NK-92 treated with Interleukin-12 subunit alpha and Interleukin-12 subunit beta, amount 100 ng/mL, for 24 hours (cell line): ENCODE measurements at places on chromosomes 12 and 14.

- no peak for DNase-seq
These were observed 6.1 kb upstream of the MTA1 start for GRCh38 chr14:105413544-105413886.

DNA sequence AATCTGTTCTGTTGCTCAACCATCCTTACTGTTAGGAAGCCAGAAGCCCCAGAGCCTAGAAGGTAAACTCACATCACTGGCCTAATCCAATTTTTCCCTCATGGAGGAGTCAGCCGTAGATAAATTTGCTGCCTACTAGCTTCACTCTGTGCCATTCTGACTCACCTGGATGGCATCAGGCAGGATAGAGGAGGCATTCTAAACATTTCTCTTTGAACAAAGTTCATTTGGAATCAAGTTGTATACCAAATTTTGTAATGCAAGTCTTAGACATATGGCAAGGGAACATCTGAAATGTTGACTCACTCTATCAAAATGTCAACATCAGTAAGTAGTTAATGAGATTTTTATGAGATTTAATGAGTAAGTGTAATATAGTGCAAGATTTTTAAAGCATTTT, 13.6 kb upstream of the TBC1D30 start:
- DNase-seq: no peak

DNA sequence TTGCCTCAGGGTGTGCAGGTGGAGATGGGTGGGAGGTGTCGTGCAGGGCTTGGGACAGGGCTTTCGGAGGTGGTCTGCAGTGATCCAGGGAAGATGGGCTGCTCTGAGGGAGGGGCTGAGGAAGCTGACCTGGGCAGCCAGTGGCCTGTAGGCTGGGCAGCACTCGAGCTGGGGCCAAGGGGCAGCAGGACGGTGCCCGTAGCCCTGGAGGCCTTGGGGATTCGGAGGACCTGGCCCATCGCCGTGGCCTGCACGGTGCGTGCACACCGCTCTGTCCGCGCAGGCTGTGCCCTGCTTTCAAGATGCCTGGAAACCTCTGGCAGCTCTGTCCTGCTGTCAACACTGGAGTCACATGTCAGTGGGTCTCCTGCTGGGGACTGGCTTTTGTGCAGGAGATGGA, 9.1 kb downstream of the PACS2 start:
- no peak for DNase-seq

DNA sequence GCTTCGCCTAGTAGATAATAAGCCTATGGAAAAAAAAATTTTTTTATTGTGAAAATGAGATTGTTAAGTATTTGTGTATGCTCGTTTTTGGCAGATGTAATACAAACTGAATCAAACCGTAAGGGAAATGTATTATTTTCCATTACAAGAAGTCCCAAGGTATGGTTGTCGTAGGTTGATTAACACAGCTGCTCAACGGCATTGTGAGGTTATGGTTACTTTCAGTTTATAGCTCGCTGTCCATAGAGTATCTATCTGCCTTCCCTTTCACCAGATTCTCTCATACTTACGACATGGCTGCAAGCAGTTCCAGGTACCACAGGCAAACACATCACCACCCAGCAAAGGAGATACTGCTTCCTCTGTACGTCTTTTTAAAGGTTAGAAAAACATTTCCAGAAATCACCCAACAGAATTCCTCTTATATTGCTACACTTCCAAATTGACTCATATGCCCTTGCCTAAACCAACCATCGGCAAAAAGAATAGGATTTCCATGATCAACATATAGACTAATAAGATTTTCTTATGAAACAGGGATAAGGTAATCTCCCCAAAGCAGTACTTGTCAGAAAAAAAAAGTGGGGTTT, 338.6 kb downstream of the SYT1 start:
- no peak for DNase-seq

DNA sequence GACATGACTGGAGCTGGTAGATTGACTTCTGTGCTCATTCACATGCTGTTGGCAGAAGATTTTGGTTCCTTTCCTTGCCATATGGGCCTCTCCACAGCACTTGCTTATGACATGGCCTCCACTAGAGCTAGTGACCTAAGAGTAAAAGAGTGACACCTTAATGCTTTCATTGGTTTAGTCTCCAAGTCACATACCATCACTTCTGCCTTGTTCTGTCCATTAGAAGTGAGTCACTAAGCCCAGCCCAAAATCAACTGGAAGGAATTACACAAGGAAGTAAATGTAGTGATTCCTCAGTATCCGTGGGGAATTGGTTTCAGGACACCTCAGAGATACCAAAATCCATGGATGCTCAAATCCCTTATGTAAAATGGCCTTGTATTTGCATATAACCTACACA, 81.3 kb downstream of the PPHLN1 start:
- DNase-seq: no peak

GRCh38 chr12:92133171-92133570, 12.5 kb downstream of the BTG1 start:
- no peak for DNase-seq

DNA sequence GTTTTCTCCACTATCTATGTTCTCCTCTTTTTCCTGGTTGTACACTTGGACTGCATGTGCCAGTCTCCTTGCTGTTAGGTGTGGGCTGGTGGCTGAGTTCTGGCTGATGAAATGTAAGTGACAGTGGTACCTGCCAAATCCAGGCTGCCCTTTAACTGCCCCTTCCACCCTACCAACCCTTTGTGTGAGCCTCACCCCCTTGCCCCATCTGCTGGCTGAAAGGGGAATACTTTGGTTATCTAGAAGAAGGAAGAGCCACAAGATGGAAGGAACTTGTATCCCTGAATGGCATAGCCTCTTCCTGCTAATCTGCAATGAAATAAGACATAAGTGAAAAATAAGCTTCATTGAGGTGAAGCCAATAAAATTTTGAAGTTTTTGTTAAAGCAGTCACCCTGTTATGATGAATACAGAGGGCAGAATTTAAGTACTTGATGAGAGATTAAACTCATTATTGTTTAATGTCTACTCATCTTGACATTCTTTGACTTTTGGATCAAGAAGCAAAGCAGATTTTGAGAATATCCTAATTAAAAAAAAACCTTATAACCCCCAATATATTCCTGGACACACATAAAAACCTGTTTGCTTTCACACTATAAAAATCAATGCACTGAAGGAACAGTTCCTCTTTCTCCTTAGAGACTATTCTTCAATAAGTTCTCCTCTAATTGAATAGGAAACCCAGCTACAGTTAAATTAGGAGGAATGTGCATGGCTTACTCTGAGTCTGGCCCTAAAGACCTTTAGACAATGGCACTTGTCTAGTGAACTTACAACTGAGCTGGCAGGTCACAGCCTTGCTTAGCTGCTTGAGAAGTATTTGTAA, 262.6 kb upstream of the BTG1 start:
- peak; percentile 36 for DNase-seq

DNA sequence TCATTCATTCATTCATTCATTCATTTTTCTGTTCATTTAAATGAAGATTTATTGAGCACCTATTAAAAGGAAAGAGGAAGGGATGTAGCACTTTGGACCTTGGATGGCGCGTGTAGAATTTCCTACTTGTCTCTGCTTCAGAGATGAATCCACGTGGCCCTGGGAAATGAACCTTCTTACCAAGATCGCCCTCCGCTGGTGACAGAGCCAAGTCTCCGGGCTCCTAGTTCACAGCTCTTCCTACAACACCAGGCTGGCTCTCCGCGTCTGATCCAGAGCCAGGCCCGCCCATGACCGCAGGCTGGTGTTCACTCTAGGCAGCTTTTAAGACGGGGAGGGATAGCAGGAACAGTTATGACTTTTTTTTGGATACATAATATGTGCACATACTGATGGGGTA, 70.9 kb upstream of the PIWIL1 start:
- DNase-seq: no peak
